Activated CD4-positive, alpha-beta T cell treated with anti-CD3 and anti-CD28 coated beads, Interleukin-2, amount 50 U/mL, for 1 hour (primary cell): ENCODE measurements at places on chromosomes 6 and 20.

GRCh38 chr6:163761481-163761880 is 347.0 kb downstream of the QKI start:
- DNase-seq, result no peak

DNA sequence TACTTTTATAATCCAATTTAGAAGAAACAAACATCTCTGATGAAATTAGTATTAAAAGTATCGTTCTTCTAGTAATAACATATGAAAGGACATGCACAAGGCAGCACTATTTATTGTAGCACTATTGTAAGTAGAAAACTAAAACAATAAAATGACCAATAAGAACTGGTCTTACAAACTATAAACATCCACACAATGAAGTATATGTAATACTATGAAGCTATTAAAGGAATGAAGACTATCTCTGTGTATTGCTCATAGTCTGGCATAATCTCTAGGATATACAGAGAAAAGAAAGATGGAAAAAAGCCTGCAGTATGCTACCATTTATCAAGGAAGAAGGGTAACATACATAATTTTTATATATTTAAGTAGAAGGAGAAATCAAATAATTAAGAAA is 16.7 kb downstream of the LCA5 start:
- no peak for DNase-seq

- DNase-seq, result no peak
Observed at GRCh38 chr6:144897441-144897921, 612.3 kb downstream of the UTRN start.

- no peak for DNase-seq
Observed at GRCh38 chr6:26306232-26306631, 58.8 kb upstream of the BTN3A2 start.

DNA sequence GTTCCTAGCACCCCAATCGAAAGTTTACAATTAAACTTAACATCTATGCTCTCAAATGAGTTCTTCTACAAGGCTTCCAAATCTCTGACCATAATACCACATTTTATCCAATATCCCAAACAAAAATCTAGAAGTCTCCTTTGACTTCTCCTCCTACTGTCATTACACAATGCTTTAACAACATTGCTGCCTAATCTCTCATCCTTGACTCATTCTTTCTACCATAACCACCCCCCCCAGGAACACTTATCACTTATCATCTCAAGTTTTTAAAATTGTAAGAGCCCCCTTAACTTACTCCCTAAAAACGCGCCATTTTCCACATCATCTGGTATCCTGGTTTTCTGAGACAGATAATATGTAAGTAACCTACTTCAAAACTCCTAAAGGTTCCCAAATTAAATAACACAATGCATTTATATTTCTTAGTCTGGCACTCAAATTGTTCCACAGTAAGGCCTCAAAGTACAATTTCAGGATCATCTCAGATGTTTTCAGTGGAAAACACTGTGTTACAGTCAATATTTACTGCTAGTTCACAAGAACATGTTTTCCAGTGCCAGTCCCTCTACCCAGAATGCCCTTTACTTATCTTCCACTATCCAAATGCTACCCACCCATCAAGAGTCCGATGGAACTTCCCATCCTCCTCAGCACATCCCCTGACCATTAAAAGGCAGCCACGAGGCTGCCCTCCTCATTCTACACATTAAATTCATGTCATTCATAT is 308.2 kb upstream of the THEMIS start:
- no peak for DNase-seq

DNA sequence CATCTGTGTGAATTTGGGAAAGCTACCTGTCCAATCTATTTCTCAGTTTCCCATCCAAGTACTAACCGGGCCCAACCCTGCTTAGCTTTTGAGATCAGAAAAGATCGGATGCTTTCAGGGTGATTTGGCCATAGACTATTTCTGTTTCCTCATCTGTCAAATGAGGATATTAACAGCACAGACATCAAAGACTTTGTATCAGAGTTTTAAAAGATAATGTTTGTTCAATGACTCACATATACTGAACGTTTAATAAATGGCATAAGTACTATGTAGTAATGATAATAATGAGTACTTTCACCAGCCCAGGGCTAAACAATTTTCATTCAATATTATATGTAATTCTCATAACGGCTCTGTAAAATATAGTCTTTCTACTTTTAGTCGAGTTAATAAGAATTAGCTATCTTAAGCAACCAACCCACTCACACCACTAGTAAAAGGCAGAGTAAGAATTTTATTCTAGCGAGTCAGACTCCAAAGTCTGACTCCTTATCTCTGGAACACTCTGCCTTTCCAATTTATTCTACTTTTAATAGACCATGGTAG is 216.5 kb downstream of the ARHGAP18 start:
- no peak for DNase-seq
